ENCODE measurements at places on chromosomes 5 and 9.
A peak's percentile ranks its signal among the peaks of the same experiment; 100 is the strongest.

DNA sequence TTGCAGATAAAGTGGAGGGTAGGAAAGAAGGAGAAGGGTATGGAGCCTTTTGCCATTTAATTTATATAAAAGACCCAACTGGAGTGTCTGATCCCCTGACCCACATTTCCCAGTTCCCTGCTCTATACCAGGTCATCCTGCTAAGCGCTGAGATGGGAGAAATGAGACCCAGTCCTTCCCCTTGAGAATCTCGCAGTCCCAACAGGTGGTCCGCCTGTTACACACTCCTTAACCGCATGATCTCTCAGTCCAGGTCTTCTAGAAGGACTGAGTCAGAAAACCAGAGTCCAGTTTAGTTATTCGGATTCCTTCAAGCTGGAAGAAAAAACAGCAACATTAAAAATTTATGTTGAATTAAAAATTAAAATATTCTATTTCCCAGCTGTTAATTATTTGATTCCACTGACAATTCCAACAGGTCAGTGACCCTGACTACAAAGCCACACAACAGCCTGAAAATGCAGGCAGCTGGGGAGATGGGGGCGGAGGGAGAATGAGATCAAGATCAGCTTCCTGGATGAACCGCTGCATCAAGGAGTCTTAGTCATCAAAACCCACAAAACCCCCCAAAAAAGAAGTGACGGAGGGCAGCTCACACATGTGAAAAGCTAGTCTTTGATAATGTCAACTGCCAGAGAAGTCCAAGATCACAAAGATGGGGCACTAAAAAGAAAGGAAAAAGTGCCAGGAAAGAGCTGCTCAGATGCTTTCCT, 44.0 kb downstream of the GGTA1 start:
- DNase-seq, result peak; percentile 8

DNA sequence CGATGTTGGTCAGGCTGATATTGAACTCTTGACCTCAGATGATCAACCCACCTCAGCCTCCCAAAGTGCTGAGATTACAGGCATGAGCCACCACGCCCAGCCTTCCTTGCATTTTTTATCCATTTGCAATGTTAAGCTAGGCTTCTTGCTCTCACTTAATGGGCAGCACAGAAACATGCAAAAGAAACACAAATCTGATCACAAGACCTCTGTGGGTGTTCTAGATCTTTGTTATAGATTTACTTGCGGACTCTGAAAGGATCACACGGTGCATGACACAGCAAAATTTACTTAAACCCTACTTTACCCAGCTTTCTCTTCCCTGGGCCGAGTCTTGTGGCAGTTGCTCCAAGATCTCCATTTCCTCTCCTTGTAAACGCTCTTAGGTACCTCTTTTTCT, 71.3 kb downstream of the PSAT1 start:
- no peak for DNase-seq

GRCh38 chr5:38551030-38552017, 5.1 kb downstream of the LIFR start:
- no peak for DNase-seq

DNA sequence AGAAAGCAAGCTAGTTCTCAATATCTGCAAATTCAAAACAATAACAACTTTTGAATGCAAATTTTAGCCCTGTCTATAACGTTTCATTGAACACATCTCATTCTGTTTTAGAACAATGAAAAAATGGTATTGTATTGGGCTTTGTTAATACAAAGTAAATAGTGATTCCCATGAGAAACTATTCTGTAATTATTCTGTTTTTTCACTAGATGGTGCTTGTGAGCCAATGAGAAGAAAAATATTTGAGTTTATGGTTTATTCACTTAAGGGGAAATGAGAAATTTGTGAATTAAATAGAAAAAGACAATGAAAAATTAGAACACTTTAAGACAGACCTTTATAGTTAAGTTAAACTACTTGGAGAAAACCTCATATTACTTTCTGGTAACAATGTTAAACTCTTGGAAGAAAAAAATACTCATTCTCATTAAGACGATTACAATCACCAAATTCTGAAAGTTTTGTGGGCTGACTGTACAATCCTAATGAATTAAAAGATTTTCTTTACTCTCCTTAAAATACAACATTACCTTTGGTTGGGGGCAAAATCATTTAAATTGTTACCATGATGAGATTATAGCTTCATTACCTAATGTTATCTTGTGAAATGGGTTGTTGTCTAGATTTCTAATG, 127.0 kb downstream of the NNT start:
- DNase-seq, result no peak

GRCh38 chr5:139388198-139388821, 1.4 kb downstream of the MZB1 start:
- DNase-seq, result no peak

DNA sequence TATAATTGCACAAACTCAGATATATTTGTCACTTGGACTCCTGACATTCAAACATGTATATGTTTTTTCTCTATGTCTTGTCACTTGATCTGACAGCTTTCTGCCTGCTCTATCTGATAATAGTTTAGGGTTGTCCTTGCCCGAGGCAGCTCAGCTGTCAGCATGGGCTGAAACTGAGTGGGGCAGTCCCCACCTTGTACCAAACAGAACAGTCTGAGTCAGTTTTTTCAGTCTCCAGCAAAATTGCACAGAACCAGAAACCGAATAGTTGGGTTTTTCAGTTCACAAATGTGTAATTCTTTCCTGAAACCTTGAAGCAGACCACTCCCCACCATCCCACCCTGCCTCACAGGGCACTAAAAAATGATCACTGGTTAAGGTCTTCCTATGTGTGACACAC, 9.5 kb upstream of the HAND1 start:
- DNase-seq, result no peak

DNA sequence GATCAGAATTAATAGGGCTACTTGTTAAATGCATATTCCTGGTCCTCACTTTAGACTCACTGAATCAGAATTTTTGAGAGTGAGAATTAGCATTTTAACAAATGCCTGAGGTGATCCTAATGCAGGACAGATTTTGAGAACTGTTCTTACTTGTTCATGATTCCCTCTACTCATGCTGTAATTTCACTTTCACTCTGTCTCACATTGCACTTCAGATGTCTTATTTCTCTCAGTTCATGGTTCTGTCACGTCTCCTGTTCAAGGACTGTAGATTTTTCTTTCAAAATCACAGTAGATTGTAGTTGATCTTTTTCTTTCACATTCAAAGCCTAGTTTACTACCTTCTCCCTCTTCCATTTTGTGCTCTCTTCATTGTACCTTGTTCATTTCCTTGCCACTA, 54.3 kb downstream of the ADGRV1 start:
- DNase-seq, result no peak

Data from stimulated activated CD4-positive, alpha-beta T cell treated with anti-CD3 and anti-CD28 coated beads, Interleukin-4, amount 100 ng/mL, for 48 hours (primary cell).